ENCODE measurements at places on chromosomes 2 and 18. TPM values are rescaled to one million over a fixed set of nuclear protein-coding genes. Genes with fewer than 3 reads are reported as not detected.

Gene ANKRD44
- total RNA-seq: 80.2 TPM

Gene FAM228A
- total RNA-seq: 0.27 TPM

Gene SLC9A2
- not detected for total RNA-seq

Gene OTX1
- not detected for total RNA-seq

Gene COL4A4
- not detected for total RNA-seq

Gene TMEM185B
- total RNA-seq: 48.5 TPM

Gene PLCD4
- total RNA-seq: 0.27 TPM

Gene HOXD9
- total RNA-seq: not detected

Gene NFATC1
- 49.3 TPM for total RNA-seq

Gene TBC1D8
- 1.6 TPM for total RNA-seq

Gene MPP4
- total RNA-seq: under 0.01 TPM

Gene ADAM23
- under 0.01 TPM for total RNA-seq

Gene CERKL
- total RNA-seq: under 0.01 TPM

Gene TPO
- under 0.01 TPM for total RNA-seq

Gene MARCO
- total RNA-seq: under 0.01 TPM

Gene CPLX4
- total RNA-seq: not detected

Gene CNRIP1
- total RNA-seq: 40.7 TPM

Gene ACTG2
- not detected for total RNA-seq

Gene WDR54
- total RNA-seq: 98.0 TPM

Gene CYP27A1
- total RNA-seq: 0.27 TPM

Gene SMAD7
- total RNA-seq: 8.3 TPM
